T-cell (primary cell): ENCODE measurements at places on chromosomes 3 and 15.

- no peak for DNase-seq
Observed at GRCh38 chr3:145760036-145760435, 400.9 kb downstream of the PLOD2 start.

DNA sequence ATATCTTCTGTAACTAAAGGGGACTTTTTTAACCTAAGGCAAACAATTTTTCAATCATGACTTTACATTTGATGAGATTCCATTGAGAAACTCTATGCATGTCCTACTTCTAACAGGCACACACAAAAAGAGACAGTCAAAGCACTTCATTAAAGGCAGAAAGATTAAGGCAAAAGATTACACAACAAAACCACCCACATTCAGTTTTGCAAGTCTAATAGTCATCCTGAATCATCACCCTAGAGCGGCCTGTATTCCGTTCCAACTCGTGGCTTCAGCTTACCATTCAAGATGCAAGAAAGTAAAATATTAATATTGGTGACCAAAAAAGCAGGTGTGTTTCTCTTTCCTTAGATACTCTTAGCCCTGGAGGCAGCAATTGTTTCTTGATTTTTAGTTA is 205.9 kb downstream of the P3H2 start:
- no peak for DNase-seq

- no peak for DNase-seq
Observed at GRCh38 chr15:52682200-52682599, 3.0 kb upstream of the ATOSA start.

- DNase-seq: no peak
Observed at GRCh38 chr3:14691719-14692118, 16.8 kb downstream of the C3orf20 start.

DNA sequence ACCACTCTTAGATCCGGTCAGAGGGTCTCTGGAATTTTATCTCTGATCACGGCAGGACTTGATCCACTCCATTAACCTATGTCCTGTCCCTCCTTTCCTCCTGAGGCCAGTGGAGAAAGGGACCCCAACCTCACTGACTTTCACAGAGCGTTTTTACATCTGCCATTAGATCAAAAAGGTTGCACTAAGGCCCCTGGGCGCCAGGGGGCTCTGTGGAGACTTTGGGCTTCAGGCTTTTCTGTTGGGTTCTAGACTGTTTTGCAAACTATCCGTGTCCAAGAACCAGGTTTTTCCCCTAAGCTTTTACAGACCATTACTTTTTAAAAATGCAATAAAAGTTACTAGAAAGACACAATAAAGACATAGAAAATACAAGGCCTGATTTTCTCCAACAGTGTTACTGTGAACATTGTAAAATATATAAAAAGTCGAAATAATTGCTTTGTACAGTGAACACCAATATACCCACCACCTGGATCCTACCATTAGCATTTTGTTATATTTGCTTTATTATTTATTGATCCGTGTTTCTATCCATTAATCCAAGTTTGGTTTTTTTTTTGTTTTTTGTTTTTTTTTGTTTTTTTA is 159.7 kb downstream of the POLR2M start:
- DNase-seq: peak; percentile 16

- DNase-seq: no peak
Observed at GRCh38 chr3:42080453-42080872, 10.7 kb upstream of the TRAK1 start.

DNA sequence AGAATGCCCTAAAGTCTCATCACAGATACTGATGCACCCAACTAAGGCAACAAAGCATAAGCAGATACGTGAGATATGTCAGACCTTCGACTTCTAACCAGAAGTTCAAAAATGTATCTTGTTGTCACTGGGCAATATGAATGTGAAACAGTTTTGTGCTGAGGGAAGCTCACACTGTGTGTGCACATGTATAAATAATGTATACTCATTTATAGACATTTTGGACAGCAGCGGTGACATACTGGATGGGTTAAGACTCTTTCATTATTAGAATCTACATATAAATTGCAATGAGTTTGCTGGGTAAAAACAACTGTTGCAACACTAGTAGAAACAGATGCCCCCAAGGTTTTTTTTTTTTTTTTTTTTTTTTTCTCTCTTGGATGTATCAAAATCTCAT is 37.9 kb downstream of the TIGIT start:
- no peak for DNase-seq

DNA sequence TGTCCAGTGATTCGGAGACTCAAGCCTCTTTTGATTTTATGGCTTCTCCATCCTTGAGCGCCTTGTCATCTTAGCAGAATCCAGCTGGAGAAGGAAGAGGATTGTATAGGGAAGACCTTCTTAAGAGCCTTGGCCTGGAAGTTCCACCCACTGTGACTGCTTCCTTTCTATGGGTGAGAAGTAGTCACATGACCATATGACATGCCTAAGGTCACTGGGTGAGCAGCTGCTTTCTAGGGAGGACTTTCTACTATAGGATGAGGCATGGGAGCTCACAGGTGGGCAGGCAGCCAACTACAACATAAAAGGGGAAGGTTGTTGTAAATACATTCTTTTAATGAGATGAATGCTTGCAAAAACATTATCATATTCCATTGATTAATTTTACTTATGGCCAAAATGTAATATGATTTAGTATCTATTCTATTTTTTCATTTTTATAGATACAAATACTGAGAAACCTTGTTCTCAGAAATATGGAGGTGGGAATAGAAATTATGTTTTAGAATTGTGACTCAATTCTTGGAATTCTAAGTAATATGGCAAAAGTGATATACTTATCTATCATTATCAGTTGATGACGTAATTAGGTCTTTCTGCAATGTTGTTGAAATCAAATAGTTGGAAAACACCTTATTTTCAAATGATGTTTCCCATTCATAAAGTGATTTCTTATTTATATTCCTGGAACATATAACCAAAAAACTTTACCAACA is 53.6 kb upstream of the MINAR1 start:
- no peak for DNase-seq

GRCh38 chr3:117873249-117873600 is 1161.4 kb downstream of the IGSF11 start:
- DNase-seq: no peak

DNA sequence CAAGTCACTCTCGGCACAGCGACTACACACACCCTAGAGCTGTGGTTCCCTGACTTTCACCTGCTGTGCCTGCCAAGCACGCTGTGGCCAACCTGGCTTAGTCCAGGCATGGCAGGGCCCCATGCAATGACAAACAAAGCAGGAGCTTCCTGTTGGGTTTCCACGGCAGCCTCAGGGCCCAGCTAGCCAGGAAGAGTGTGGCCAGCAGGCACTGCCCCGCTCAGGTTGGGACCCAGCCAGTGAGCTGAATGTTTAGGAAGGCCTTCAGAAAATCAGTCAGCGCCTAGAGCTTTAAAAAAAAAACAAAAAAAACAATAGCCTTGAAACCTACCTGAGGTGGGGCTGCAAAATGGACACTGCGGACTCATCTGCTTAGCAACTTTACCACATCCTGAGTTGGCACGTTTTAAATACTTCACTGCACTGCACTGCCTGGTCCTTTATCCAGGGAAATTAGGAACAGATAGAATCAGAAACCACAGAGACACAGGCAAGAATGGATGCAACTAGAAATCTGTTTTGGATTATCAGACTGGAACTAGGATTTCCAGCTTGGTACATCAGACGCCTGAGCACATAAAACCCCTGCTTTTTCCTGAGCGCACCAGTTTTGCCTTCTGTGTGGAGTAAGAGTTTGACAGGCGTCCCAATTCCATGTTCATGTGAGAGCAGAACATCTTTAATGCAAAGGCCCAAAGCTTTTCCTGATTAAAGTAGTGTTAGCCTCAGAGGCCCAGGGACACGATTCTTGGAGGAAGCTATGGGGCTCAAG is 36.2 kb upstream of the LDHAL6B start:
- DNase-seq: no peak

GRCh38 chr3:171149526-171150116 is 123.1 kb upstream of the SLC2A2 start:
- no peak for DNase-seq

GRCh38 chr3:5122741-5123706 is 932 bp downstream of the ARL8B start:
- DNase-seq: peak; percentile 4

GRCh38 chr3:3241596-3241995 is 62.1 kb upstream of the CRBN start:
- DNase-seq: no peak

GRCh38 chr15:67815036-67815592 is 10.2 kb upstream of the SKOR1 start:
- DNase-seq: no peak
